ENCODE measurements at places on chromosomes 12 and 14.

DNA sequence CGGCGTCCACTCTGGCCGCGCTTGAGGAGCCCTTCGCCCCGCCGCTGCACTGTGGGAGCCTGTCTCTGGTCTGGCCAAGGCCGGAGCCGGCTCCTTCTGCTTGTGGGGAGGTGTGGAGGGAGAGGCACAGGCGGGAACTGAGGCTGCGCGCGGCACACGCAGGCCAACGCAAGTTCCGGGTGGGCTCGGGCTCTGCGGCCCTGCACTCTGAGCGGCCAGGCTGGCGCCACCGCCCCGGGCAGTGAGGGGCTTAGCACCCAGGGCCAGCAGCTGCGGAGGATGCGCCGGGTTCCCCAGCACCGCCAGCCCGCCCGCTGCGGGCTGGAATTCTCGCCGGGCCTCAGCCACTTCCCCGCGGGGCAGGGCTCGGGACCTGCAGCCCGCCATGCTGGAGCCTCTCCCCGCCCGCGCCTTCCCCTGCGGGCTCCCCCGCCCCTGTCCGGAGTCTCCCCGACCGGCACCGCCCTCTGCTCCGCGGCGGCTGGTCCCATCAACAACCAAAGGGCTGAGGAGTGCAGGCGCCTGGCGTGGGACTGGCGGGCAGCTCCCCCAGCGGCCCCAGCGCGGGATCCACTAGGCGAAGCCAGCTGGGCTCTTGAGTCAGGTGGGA is 921.2 kb upstream of the FOXG1 start:
- no peak for DNase-seq

- DNase-seq: no peak
These were observed 9.7 kb upstream of the CFAP251 start for GRCh38 chr12:121908702-121909101.

GRCh38 chr12:34606749-34607519 is 584.6 kb downstream of the ALG10 start:
- no peak for DNase-seq

DNA sequence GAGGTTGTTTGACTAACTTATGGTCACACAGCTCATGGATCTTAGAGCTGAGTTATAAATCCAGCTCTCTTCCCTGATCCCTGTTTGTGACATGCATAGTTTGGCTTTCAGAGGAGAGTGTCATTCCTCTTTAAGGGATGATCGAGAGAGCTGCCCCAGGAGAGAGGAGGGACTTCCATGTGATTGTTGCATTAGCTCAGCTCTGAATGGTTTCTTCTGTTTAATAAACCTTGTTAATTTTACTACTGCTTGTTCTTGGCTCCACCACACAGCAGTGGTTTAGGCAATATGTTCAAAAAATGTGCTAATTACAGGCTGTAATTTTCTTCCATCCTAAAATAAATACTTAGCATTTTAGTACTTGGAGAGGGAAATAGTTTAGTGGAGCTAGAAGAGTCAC is 152.5 kb downstream of the C12orf75 start:
- no peak for DNase-seq

GRCh38 chr12:1933342-1934051 is 15.0 kb upstream of the CACNA2D4 start:
- no peak for DNase-seq

DNA sequence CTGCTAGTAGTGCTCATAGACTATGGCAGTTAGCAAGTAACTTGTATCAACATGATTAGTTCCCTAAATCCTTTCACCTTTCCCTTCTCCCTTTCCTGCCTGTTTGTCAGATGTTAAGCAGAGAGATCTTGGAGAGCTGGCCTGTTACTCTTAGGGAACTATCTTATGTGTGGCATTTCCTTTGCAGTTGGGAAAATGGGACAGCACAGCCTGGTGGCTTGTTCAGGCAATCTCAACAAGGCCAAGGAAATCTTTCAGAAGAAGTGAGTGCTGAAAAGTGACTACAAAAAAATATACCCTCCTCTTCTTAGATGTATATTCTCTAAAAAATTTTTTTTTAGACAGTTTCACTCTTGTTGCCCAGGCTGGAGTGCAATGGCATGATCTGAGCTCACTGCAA is 7.4 kb downstream of the PARP2 start:
- DNase-seq: no peak

DNA sequence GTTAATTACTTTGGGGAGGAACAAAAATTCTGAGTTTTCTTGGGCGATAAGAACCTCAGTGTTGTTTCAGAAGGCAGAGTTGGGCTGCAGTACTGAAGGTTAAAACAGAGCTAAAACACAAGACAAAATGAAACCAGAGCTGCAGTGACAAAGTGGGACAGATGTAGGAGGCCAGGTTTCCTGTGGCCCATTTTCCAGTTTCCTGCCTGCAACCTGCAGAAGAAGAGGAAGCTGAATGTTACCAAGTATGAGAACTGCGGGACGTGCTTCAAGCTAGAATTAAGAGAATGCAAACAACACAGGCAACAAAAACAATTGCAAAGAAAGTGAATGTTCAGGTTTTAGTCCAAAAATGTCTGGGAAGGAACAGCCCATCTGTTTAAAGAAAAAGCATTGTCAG is 17.8 kb downstream of the ELK3 start:
- DNase-seq: no peak

GRCh38 chr12:116698116-116698515 is 39.8 kb downstream of the SPRING1 start:
- DNase-seq: no peak

GRCh38 chr12:26576266-26576665 is 256.7 kb downstream of the ITPR2 start:
- no peak for DNase-seq

DNA sequence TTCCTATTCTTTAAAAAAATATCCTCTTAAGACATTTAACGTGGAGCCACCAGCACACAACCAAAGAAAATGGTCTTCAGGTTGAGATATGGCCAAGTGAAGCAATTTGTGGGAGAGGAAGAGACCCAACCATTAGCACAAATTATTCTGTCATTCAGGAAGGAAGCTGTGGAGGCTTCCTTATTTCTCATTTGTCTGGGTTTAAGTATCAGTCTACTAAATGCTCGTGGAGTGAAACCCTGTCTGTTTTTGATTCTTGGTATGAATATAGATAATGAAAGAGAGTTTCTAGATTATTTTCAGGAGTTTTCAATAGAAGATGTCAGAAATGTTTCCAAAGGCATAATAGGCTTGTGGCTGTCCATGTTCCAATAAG is 125.1 kb downstream of the GPR65 start:
- no peak for DNase-seq

- peak; percentile 20 for DNase-seq
These were observed 137.5 kb upstream of the CPM start for GRCh38 chr12:69070319-69071090.

- no peak for DNase-seq
These were observed 3.0 kb downstream of the ARHGAP5 start for GRCh38 chr14:32080001-32080510.

DNA sequence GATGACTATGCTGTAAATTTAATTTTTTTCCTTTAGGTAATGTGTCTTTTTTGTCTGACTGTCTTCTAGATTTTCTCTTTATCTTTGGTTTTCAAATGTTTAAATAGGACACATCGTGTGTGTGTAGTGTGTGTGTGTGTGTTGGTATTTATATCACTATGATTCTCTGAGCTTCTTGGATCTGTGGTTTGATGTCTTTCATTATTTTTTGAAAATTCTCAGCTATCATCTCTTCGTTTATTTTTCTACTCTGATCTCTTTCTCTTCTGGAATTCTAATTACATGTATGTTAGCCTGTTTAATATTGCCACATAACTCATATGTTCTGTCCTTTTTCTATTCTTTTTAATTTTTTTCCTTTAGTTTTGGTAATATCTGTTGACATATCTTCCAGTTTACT is 73.5 kb upstream of the OR10AD1 start:
- no peak for DNase-seq

- DNase-seq: no peak
These were observed 75.1 kb upstream of the ST8SIA1 start for GRCh38 chr12:22409377-22410164.

DNA sequence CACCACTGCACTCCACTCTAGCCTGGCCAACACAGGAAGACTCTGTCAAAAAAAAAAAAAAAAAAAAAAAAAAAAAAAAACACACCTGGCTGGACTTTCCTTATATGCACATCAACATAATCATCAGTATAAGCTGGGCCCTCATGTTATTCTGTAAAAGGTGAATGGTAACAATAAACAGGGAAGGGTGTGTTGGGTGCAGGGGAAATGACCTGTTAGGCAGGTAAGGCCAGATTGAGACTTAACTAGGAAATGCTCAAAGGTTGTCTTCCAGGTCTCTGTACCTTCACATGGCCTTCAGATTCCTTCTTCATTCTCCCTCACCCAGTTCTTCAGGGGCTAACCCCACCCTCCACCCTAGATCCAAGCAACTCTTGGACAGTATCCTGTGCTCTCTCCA is 47.5 kb downstream of the ESR2 start:
- no peak for DNase-seq

GRCh38 chr14:67943947-67944346 is 124.4 kb downstream of the RAD51B start:
- peak; percentile 21 for DNase-seq

- no peak for DNase-seq
These were observed 58.7 kb downstream of the CLIP1 start for GRCh38 chr12:122363782-122364181.

GRCh38 chr12:123478069-123478468 is 20.1 kb downstream of the SNRNP35 start:
- no peak for DNase-seq

DNA sequence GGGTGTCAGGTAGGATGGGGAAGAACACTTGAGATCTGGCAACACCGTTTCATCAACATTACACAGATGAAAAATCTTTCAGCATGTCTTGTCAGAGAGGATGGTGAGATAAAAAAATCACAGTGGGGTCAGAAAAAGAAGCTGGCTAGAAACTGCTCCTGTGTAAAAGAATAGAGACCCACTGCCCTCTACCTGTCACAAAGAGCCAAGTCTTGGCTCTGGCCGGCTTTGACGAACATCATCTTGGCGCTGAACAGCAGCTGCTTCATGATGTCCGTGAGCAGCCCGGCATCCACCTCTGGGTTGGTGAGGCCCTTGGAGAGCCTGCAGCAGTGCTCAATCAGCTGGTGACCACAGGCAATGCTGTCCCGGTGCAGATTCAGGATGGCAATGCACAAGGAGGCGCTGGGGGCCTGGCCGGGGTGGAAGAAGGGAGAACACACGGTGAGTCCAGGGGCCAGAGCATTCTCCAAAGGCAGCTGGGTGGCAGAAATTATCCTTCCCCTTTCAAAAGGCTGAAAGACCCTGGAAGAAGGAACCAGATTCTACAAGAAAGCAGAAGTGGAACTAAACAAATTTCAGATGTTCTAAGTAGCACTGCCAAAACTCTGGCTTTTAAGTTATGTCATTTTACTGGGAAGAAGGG is 50.2 kb downstream of the ZFYVE26 start:
- DNase-seq: no peak

GRCh38 chr12:39125566-39125965 is 220.2 kb upstream of the CPNE8 start:
- DNase-seq: no peak

- no peak for DNase-seq
These were observed 9.3 kb downstream of the TESPA1 start for GRCh38 chr12:54975272-54975671.

DNA sequence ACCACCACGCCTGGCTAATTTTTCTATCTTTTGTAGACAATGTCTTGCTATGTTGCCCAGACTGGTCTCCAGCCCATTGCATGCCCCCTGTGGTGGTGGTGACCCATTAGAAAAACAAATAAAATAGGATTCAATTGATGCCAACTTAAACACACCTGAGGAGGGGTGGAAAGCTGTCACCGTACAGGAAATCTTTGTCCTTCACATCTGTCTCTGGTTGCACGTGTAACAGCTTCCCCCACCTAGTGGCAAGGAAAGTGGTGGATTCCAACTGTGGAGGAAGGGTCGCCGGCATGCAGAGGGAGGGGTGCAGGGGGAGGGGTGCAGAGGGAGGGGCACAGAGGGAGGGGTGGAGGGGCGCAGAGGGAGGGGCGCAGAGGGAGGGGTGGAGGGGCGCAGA is 26.1 kb upstream of the GPR68 start:
- DNase-seq: no peak
